Stimulated activated CD8-positive, alpha-beta memory T cell treated with anti-CD3 and anti-CD28 coated beads, Interleukin-4, amount 100 ng/mL, for 4 hours (primary cell): ENCODE measurements at places on chromosomes 13 and 19.

GRCh38 chr13:77511552-77511951 is 24.0 kb upstream of the SCEL start:
- no peak for DNase-seq

DNA sequence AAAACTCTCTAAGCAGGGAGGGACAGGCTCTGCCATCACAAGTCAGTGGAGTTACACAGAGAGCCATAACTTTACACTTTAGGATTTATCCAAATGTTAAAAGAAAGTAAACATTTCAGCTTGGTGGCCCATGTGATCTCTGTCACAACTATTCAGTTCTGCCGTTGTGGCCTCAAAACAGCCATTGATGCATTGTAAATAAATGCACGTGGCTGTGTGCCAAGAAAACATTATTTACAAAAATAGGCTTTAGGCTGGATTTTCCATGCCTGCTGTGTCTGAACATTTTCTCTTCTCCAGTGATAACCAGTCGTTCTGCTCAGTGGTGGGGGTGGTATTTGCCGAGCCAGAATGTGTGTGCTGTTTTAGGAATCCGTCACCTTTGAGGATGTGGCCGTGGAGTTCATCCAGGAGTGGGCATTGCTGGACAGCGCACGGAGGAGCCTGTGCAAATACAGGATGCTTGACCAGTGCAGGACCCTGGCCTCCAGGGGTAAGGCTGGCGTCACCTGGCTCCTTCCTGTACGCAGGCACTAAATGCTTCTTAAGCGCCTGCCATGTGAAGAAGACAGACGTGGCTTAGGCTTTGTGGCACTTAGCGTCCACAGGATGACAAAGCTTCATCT is 4.9 kb downstream of the ZNF333 start:
- DNase-seq = no peak

DNA sequence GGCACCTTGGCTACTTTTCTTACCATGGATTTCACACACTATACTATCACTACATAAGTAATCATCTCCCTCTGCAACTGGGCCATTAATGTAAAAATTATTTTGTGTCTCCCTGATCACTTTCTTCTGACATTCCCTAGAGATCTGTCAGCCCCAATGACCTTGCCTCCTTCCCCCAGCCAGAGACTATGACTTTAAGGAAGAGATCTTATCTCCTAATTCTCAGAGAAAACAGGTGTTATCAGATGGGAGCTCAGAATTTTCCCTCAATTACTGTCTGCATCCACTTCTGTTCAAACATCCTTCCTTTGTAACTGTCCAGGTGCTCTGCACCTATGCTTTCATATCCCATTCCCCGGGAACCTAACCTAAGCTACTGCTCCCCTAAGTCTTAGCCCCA is 397.5 kb downstream of the DIAPH3 start:
- no peak for DNase-seq

DNA sequence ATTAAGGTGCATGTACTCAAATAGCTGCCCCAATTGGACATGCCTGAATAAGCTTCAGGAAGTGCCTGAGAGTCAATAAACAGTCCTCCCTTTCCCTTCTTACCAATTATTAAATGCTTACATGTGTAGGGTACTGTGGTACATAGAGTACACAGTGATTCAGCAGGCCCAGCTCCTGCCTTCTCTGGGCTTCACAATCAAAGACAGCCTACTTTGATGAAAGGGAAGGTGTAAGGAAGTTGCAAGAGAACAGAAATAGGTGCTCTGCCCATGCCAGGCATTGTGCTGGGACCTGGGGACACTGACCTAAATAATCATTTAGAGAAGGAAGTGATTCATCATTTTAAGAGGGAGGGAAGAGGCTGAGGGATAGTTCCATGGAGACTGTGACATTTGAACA is 17.2 kb downstream of the FRY start:
- no peak for DNase-seq
